ENCODE measurements at places on chromosomes 11 and 22.

DNA sequence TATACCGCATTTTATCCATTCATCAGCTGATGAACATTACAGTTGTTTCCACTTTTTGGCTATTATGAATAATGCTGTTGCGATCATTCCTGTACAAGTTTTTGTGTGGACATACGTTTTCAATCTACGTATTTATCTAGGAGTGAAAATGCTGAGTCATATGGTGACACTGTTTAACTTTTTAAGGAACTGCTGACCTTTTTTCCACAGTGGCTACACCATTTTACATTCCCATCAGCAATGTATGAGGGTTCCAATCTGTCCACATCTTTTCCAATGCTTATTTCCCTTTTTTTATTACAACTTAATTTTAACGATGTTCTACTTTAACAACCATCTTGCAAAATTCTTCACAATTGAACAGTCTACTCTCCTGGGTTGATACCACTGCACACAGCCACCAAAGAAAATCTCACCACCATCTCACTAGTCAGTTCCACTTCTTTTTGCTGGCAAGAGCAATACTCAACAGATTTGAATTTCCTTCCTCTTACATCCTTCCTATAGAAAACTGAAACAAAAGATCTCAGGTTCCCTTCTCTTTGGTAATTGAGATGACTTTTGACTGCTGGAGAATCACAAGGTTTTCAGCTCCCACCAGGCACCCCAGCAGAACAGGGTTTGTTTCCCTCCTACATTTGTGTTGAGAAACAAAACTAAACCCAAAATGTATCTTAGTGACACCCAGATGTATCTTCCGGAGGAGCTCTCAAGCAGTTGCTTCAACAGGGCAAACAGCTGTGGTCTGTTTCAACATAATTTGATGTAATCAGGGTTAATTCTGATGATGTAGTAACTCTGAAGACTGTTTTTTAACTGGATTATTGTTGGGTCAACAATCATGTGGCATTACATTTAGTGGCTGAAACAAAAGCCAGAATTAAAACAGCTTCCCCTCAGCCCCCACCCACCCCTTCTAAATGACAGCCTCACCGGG is 7.0 kb upstream of the GAB2 start:
- DNase-seq, result no peak

- no peak for DNase-seq
Measured at GRCh38 chr11:107962181-107962580, 33.9 kb downstream of the RAB39A start.

DNA sequence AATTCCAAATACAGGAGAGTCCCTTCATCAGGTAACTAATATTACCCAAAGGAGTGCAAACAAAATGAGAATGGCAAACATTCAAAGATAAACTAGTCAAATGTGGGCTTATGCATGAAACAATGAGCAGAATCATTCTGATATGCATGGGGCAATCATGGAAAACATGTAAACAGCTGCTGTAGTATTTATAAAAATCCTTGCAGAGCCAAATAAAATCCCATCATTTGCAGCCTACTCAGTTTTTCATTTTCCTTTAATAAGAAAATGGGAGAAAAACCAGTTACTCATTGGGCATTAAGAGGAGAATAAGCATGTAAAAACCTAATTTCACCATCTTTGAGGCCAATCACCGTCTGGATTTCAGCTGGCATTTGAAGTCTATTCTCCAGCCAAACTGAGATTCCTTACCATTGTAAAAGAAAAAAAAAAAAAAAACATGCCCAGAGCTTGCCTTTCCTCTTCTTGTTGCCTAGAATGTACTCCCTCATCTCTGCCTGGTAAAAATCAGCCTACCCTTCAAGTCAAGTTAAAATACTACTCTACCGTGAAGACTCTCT is 249.1 kb downstream of the TTC28 start:
- no peak for DNase-seq

DNA sequence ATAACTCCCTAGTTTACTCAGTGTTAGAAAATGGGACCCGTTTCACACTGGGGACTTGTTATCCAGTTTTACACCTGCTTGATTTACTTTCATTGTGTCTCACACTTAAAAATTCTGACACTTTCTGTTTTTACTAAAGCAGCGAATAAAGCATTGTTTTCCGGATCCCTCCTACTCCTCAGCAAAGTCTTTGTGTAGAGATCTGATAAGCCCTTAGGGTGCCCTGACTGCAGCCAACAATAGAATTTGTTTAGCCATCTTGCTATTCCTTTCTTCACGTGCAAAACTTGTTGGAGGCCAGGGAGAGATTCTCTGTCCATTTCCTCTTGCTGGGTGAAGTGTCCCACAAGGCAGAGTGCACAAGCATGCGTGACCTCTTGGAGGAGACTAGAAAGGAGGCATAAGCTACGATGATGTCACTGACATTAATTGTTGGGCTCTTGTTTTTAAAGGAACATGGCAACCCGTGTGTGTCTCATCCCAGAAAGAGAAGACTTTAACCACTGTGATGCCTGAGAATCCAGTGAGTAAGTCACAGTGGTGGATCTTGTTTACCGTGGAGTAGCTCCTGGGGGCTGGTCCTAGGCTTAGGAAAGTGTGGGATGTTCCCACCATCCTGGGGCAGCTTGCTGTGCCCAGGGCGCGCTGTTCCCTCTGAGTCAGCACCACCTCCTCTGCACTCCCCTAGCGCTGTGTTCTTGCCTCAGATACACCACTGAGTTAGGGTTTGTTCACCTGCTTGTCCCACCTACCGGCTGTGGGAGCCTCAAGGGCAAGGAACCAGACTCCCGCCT is 27.7 kb downstream of the MICAL2 start:
- DNase-seq, result peak; percentile 58

DNA sequence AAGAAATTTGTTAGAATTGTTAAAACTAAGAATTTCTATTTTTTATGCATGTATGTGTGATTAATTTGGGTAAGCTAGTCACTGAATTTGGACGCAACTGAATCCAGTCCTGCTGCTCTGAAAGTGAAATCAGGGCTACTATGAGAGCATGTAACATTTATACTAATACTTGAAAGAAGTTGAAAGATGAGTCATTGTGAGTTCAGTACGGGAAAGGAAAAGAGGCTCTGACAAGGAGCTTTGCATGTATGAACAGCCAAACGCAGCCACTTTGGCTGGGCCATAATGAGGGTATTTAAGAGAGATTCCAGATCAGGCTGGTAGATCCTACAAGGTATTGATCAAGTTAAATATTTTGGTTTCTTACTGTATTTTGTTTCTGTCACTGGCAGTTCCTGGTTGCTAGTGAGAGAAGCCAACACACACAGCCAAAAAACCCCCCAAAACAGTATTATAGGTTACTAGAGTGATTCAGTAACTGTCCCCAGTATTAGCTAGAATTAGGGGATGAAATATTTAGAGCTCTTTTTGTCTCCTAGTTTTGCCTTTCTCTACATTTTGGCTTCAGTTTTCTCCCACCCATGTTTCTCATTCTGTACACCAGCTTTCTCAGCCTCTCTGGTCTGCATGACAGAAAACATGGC is 14.1 kb downstream of the AASDHPPT start:
- DNase-seq, result no peak

- no peak for DNase-seq
Measured at GRCh38 chr11:33291004-33291777, 34.0 kb downstream of the HIPK3 start.

- no peak for DNase-seq
Measured at GRCh38 chr11:33315822-33316221, 58.6 kb downstream of the HIPK3 start.

DNA sequence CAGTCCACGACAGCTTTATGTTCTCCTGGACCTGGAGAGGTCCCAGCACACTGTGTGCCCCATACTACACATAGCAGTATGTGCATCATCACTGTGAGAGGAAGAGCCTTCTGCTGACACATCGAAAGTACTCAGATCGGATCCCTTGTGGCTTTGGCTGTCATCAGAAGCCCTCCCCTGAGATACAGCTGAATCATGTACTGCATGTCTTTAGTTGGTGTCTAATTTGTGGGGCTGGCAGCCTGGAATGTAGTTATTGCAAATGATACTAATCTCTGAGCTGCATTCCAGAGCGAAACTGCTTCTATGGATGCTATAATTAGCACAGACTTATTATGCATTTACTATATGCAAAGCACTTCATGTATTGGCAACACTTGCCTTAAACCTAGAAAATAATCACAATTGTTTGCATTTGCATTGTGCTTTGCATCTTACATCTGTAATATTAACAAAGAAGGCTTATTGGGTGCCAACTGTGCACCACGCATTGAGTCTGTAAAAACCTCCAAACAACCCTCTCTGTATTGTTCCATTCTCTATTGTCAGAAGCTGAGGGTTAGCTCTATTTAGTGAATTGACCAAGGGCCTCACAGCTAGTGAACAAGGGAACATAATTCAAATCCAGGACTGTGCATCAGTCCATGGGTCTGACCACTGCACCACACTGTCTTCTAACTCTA is 89.2 kb upstream of the CRTAM start:
- DNase-seq, result peak; percentile 87

DNA sequence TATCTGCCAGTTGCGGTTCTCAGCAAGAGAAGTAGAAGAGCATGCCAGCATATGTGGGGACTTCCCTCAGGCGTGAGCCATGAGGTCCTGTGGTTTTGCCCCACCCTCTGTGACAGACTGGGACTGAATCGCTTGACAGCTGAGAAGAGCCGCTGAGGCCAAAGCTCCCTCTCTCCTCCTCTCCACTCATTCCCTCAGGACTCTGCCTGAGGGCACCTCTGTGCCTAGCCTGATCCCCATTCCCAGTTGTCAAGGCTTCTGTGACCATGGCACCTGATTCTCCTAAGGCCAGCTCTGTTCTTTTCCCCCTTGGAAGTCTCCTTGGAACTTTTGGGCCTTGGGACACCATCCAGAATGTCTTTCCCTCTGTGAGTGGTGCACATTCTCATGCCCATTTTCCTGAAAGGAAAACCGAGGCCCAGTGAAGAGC is 27.0 kb downstream of the ART5 start:
- DNase-seq, result peak; percentile 29

DNA sequence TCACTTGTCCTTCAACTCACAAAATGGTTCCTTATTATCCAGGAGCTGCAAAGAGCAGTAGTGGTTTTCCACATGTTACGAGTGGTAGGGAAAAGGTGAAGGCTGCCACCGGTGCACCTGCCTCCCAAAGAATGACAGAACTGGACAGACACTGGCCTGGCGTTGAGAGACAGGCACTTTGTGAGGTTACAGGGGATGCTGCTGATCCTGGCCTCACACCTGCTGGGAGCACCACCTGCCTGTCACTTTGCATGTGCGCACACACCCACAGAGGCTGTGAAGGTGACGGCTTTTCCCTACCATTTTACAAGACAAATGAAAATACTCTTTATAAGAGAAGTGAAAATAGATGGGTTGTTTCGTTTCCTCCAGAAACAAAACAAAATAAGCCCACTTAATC is 175.3 kb upstream of the B3GAT1 start:
- DNase-seq, result no peak

DNA sequence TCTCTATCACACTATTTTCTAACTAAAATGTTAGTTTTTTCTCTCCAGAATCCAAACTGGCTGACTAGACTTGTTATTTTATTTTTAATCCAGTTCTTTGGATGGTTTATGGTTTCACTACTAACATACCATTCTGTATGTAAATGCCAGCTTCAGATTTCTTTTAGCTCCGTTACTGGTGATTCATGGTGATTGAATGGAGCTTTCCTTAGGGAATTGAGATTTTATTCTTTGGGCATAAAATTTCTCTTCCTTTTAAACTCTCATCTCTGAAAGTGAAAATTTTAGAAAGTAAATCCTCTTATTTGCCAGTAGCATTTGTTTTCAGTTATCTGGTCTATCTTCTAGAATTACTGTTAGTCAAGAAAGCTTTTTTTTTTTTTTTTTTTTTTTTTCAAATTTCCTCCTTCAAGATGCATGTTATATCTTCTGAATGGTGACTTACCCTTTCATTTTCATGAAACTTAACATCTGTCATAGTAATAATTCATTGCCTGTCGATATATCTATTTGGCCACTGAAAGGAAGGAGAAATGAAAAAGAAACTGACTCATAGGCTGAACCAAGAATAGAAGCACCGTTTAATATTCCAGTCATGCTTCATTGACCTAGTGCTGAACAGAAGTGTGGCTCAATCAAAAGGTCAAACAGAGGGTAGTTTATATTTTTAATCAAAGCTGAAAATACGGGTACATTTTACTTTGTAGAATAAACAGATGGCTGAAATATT is 6.4 kb downstream of the ENDOD1 start:
- no peak for DNase-seq

DNA sequence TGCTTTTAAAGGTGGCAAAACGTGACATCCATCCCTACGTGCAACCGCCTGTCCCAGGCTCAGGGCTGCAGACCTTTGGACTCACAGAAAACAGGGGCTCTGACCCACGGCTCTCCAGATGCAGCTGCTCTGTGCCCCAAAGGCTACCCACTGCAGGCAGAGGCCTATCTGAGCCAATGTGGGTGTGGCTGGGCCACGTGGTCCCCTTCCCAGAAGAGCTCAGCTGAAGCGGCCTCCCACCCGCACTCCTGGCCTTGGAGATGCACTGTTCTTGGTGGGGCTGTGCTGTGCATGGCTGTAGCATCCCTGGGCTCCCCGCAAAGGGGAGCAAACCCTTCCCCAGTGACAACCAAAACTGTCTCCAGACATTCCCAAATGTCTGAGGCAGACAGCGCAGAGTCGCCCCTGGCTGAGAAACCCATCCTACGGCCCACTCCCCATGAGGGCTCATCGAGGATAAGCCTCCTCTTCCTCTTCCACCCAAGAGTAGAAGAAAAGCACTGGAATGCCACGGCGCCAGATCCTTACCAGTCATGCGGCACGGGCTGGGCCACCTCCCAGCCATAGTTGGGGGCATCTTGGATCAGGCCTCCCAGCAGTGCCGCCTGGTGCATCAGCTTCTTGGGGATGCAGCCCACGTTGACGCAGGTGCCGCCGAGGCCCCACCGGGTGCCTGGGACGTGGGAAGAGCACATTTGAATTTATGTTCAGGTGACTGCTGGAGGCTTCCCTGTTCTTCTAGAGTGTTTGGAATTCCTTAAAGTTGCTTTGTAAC is 23.1 kb upstream of the COMT start:
- DNase-seq, result no peak

GRCh38 chr11:2929531-2929949 is 320 bp upstream of the PHLDA2 start:
- DNase-seq, result no peak

DNA sequence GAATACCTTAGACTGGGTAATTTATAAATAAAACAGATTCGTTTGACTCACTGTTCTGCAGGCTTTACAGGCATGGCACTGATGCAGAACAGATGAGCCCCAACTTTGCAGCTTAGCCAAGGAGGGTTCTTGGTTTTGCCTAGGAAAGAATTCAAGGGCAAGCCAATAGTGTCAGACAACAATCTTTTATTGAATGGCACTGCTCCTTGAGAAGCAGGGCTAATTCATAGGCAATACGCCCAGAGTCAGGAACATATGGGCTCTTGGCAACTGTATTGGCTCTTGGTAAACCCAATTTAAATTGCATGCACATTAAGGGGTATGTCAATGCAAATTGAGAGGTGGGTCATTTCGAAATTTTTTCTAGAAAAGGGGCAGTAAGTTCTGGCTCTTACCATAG is 87.9 kb downstream of the RAB38 start:
- no peak for DNase-seq

DNA sequence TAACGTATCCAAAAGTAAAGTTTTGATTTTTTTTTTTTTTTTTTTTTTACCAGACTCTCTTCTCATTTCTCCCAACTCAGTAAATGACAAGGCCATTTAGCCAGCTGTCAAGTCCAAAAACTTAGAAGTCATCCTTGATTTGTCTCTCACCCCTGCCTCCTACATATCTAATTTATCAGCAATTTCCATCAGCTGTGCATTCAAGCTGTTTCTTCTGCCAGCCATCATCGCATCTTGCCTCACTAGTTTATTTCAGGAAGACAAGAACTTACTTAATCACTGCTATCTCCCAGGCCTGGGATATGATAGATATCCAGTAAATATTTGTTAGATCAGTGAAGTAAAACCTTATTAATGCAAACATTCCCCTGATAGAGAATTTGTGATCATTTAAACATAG is 47.6 kb downstream of the SCGB1A1 start:
- no peak for DNase-seq

Data from Ammon's horn (tissue), 1 donor.